Subcutaneous adipose tissue (tissue), 4 donors: ENCODE measurements at places on chromosomes 2 and 18. TPM values are rescaled to one million over a fixed set of nuclear protein-coding genes. Genes with fewer than 3 reads are reported as not detected.

NOL4 gene
- not detected for total RNA-seq

NPHP1 gene
- 7.7 TPM for total RNA-seq

CTNNA2 gene
- not detected for total RNA-seq

CNDP2 gene
- total RNA-seq, result 89.8 TPM

LYPD6 gene
- under 0.01 TPM for total RNA-seq

FAM124B gene
- total RNA-seq, result 5.7 TPM

RDH14 gene
- 31.0 TPM for total RNA-seq

UGT1A4 gene
- total RNA-seq, result not detected

SLC16A14 gene
- total RNA-seq, result 3.3 TPM

VSNL1 gene
- total RNA-seq, result not detected

CTLA4 gene
- total RNA-seq, result 2.5 TPM
